ENCODE measurements at places on chromosomes 2 and 18. TPM values are rescaled to one million over a fixed set of nuclear protein-coding genes. Genes with fewer than 3 reads are reported as not detected.

Gene PJVK
- 2.5 TPM for total RNA-seq

Gene RSAD2
- total RNA-seq = 0.33 TPM

Gene PER2
- 3.9 TPM for total RNA-seq

Gene LIPG
- 5.5 TPM for total RNA-seq
